ENCODE measurements at places on chromosomes 7 and 10.

DNA sequence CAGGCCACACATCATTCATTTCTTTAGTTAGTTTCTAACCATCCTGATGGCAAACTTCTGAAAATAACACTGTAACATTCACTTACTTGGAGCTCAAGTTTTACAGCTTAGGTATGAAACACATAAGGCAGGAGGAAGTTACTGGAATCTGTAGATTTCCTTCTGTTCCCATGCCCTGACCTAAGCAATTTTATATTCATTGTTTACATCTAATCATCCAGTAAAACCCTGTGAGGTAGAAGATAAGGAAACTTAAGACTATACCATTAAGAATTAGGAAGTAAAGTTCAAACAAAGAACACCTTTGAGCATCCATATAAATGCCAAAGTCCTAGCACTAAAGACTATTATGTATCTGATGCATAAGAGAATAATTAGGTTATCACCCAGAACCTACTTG is 19.5 kb downstream of the RALA start:
- DNase-seq, result no peak

DNA sequence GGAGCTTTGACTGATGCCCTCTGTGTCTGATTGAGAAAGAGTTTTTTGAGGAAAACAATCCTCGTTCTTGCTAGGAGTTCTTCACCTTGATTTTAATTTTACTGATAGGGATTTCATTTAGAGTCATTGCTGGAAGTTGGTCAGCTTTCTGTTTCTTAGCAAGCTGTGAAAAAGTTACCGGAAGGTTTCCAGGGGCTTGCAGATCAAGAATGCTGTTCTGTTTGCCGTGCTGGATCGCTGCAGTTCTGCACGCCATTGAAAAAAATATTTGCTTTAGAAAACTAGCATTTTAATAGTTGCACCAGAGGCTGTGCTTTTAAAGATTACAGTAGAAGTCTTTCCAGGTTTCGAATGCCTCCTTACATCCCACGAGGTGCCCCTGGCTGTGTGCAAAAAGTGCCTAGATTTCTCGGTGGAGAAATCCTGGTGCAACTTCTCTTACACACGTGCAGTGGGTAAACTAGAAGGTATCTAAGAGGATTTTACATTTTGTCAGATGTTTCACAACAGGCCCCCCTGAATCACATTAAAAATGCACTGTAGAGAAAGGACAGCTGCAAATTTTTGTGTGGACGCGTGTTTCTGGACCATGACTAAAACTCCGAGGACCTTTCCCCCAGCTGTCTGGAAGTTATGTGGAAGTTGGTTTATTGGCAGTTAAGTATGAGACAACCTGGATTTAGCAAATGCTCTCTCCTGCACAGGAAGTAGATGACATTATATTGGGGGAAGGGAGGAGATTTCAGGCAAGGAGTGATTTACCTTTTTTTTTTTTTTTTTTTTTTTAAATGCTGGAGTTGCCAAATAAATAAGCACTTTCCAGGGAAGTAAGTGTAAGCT is 5.8 kb downstream of the TCF7L2 start:
- peak; percentile 15 for DNase-seq

- DNase-seq, result no peak
These were observed 85.1 kb downstream of the EEPD1 start for GRCh38 chr7:36238138-36238537.

- peak; percentile 98 for DNase-seq
These were observed at the start of gene OAT for GRCh38 chr10:124418726-124419501. Gene OAT, minus strand, starts transcription at chr10:124418923. Its CDS starts 6,752 bp downstream, at chr10:124412171.

DNA sequence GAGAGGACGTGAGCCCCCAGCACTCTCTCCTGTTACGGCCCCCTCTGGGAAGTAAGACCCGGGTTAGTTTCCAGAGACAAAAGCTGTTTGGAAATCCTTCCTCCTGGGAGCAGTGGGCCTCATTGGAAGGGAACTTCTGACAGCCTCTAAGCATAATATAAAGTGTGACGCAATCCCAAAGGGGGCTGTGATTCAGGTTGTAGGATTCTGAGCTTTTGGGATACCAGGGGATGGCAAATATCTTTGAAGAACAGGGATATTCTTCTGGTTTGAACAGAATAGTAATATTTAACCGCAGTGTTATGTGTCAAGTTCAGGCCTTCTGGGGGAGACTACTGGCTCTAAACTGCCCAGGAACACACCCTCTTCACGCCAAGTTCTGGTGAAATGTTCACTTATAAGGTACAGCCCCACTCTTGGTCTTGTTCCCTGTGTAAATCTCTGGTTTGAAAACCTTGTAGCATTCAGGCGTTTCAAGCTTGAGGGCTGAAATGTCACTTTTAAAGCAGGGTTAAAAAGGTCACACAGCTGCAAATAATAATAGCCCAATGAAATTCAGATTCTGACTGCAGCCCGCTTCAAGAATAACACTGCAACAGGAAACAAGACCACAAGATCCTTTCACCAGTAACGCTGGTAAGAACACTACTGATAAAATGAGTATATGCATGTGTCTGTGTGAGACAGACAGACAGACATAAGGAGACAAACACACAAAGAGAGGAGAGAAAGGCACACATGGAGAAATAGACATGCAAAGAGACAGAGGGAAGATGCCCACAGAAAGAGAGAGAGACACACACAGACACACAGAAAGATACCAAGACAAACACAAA is 69.0 kb downstream of the CREB5 start:
- DNase-seq, result no peak

- DNase-seq, result no peak
These were observed 188.8 kb downstream of the LSM5 start for GRCh38 chr7:32301427-32301826.
